ENCODE measurements at places on chromosomes 12 and 14. TPM values are rescaled to one million over a fixed set of nuclear protein-coding genes. Genes with fewer than 3 reads are reported as not detected.

DNA sequence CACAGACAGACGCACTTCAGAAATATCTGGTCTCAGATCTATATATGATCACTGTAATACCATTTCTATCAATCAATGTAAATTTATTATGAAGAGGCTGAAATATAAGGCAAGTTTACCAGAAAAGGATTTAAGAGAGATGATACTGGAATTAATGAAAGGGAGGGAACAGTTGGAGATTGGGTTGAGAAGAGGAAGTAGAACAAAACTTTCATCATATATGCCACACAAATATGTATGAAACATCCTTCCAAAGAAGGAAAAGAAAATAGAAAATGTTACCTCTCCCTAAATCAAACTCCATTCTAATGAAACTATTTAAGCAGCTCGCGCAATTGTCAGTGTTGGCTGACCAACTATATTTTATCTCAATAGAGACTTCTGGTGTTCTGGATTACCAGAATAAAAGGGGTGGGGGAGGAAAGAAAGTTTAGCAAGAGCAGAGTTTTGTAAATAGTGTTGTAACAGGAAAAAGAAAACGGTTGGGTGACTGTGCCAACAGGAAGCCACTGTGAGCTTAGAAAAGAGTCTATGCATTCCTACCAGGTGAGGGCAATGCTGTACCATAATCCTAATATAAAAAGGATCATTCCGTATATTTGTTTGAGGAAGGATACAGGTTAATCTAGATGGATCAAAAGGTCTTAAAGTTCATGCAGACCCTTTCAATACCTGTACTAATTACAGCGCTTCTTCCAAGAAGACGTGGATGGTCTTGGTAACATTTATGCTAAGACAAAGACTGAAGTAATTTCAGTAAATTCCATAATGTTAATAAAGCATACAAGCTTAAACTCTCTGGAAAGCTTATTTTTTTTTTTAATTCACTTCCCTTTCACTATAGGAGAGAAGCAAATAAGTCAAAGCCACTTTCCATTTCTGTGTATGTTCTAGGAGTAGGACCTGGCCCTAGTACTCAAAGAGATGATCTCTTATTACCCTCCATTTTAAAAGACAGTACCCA is 14.5 kb upstream of the LLPH start:
- no peak for DNase-seq

DNA sequence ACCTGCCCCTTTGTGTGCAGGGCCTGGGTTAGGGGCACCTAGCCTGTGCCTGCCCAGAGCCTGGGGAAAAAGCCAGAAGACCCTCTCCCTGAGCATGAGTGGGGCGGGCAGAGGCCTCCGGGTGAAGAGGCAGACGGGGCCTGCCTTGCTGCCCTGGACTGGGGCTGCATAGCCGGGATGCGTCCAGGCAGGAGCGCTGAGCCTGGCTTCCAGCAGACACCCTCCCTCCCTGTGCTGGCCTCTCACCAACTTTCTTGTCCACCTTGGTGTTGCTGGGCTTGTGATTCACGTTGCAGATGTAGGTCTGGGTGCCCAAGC is 216.1 kb downstream of the TMEM121 start:
- DNase-seq, result no peak

GRCh38 chr12:47920913-47921312 is 16.1 kb upstream of the VDR start:
- no peak for DNase-seq

GRCh38 chr14:67491741-67492507 is 3.4 kb upstream of the TMEM229B start:
- DNase-seq, result no peak

GRCh38 chr14:90514015-90514398 is 117.2 kb downstream of the CALM1 start:
- DNase-seq, result no peak

Gene BHLHE41
- 1.1 TPM for polyA plus RNA-seq

Gene CLEC2A
- not detected for polyA plus RNA-seq

Gene TSPAN31
- 97.4 TPM for polyA plus RNA-seq

Gene KRT79
- polyA plus RNA-seq, result not detected
